ENCODE measurements at places on chromosomes 5 and 9.

GRCh38 chr5:150249744-150250143 lies 39.8 kb downstream of the CAMK2A start:
- DNase-seq = no peak

- DNase-seq = peak; percentile 3
These were observed 662.1 kb upstream of the FTMT start for GRCh38 chr5:121189342-121190305.

GRCh38 chr9:70092190-70092589 lies 48.5 kb downstream of the MAMDC2 start:
- DNase-seq = no peak

GRCh38 chr9:117343427-117343826 lies 71.4 kb downstream of the ASTN2 start:
- DNase-seq = no peak

DNA sequence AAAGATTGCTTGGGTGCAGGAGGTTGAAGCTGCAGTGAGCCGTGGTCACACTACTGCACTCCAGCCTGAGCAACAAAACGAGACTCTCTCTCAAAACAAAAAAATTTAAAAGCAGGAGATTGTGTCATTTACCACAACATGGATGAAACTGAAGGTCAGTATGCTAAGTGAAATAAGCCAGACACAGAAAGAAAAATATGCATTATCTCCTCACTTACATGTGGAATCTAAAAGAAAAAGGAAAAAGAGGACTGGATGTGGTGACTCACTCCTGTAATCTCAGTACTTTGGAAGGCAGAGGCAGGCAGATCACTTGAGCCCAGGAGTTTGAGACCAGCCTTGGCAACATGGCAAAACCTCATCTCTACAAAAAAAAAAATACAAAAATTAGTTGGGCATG lies 146.8 kb upstream of the DAPK1 start:
- DNase-seq = no peak

DNA sequence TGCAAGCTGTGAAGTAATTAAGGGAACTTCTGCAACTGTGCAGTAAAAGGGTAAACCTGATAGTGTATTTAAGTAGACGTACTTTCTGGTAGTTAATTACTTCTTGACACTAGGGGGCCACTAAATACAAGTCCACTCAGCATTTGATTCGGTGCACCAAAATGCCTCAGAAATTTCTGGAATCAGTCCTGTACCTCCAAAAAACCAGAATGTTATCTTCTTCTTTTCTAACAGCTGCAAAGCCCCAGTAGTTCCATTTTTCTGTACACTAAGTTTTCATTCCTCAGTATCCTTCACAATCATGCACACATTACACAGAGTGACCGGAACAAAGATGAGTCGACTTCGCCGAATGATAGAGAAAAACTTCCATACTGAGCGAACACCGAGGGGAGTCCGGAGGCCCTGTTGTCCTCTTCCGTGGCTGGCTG lies 484 bp downstream of the GFM2 start:
- peak; percentile 40 for DNase-seq

DNA sequence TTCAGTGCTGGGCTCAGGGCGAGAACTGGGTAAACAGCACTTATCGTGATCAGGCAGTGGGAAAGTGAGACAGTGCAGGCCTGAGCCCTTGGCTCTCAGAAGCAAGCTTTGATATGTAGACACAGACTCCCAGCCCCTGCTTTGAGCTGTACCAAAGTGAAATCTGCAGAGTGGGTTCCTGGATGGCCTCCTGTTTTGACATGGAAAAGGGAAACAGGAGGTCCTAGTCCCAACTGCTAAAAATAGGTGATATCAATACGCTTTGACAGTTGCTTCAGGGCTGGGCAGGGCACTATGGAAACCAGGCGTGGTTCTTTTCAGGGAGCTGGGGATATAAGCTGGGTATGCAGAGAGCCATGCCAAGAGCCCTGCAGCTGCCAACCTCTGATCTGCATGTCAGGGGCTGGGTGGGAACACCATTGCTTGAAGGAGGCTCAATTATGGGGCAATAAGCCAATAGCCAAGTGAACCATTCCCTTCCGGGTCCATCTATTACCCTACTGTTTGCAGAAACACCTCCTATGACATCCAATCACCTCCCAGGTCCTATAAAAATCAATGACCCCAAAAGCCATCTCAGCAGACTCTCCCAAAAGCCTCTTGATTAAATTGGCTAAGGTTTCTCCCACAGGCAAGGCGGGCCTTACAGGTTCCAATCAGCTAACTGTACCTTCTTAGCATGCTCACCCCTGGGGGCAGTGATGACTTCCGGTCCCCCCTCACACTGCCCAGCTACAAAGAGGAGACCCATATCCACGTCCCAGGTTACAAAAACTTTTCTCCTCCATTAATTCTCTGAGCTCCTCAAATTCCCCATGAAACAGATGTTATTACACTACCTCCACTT lies 45.8 kb downstream of the EPB41L4B start:
- DNase-seq = no peak

DNA sequence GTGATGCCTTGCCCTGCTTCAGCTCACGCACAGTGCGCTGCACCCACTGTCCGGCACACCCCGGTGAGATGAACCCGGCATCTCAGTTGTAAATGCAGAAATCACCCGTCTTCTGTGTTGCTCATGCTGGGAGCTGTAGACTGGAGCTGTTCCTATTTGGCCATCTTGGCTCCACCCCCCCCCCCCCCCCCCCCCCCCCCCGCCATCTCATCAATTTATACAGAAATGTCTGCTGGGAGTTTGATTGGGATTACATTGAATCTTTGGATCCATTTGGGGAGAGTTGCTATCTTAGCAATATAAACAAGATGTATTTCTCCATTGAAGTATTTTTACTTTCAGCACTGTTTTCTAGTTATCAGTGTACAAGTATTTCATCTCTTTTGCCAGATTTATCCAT lies 55.2 kb downstream of the RIC1 start:
- DNase-seq = no peak

GRCh38 chr9:99076483-99077171 lies 28.3 kb upstream of the TGFBR1 start:
- no peak for DNase-seq

DNA sequence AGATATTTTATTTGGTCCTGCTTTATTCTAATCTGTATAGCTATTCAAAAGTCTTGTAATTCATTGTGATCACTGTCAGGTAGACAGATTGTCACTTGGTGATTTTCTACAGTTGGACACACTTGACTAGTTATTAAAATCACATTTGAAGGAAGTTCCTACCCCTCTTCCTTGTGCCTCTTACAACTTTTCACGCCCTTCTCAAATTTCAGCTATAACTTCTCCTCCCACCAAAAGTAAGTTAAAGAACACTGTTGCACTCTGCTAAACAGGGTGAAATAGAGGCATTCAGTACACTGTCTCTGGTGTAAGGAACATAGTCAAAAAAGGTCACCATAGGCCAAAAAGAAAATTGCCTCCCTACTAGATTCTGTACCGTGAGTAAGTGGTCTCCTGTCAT lies 142.1 kb upstream of the POU5F2 start:
- no peak for DNase-seq

GRCh38 chr9:93059011-93059714 lies 662 bp downstream of the SUSD3 start:
- no peak for DNase-seq

GRCh38 chr9:72022841-72023240 lies 37.6 kb downstream of the C9orf57 start:
- DNase-seq = no peak

- peak; percentile 50 for DNase-seq
These were observed 67.5 kb upstream of the CKMT2 start for GRCh38 chr5:81165493-81166119.

DNA sequence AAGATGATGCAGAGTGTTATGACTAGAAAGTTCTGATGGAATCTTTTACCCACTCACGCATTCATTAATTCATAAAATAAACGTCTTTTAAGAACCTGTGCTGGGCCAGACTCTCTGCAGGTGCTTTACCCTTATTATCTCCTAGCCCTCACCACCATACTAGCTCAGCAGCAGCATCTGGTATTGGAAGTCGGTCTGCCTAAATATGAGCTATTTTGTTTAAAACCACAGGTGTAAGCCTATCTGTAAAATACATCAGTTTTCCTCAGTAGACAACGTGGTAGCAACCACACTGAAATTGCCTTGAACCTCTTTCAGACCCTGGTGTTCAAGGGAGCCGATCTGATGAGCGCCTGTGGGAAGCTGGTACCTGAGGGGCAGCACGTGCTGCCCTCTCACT lies 69.4 kb downstream of the PPIC start:
- DNase-seq = no peak

GRCh38 chr9:107711542-107711941 lies 222.0 kb upstream of the KLF4 start:
- no peak for DNase-seq

DNA sequence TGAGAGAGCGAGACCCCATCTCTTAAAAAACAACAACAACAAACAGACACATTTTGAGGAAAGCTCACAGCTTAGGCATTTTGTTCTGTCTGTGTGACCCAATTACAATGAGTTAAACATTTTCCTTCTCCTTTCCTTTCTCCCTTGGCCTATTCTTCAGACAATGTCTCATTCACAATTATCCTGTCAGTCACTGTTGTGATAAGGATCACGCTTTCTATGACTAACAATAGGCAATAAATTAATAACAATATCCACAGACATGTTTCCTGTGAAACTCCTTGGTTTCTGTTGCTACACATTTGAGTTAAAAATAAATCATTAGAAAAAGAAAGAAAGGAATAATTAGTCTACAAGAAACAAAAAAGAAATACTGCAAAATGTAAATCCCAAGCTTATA lies 19.8 kb upstream of the CARTPT start:
- no peak for DNase-seq

GRCh38 chr5:120298981-120299380 lies 165.1 kb upstream of the PRR16 start:
- no peak for DNase-seq

GRCh38 chr5:170636206-170636605 lies 132.4 kb downstream of the KCNIP1 start:
- no peak for DNase-seq

GRCh38 chr9:127187231-127187956 lies 65.0 kb upstream of the ANGPTL2 start:
- no peak for DNase-seq

DNA sequence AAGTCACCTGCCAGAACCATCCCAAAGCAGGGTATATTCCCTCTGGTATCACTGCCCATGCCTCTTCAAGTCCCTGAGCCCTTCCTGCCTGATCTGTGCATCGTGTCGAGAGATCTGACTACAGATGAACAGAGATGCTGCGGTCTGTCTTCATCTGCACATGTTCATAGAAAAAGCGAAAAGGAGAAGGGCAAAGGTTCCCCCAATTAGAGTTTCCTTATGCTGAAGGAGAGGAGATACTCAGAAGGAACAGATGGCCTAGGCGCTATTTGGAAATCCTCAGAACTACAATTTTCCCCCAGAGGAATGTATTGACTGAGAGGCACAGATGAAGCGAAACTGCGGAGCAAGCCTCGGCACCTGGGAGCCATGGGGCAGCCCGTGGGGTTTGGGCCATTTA lies 170.9 kb downstream of the SEC61B start:
- DNase-seq = no peak

Measured in midbrain (tissue), 1 donor.